Esophagus squamous epithelium (tissue), 5 donors: ENCODE measurements at places on chromosomes 7 and 10.

DNA sequence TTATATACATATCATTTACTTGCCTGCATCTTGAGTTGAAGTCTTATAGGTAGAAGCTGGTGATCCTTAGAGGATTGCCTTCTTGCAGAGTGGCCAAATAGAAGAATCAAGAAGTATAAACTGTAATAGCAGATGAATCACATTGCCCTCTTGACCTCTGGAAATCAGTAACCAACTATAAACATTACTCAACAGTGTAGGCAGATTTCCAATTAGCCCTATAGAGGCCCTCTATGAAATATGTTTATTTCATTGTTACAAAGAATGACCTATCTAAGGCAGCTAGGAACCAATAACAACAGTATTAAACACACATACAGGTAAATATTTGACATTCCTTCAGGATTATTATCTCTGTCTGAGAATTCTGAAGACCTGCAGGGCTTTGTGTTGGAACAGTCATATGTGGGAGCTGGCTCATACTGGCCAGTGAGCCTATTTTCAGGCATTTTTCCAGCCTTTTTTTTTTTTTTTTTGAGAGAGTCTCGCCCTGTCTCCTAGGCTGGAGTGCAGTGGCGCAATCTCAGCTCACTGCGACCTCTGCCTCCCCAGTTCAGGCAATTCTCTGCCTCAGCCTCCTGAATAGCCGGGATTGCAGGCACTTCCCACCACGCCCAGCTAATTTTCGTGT, 7.2 kb upstream of the SRI start:
- DNase-seq = no peak

DNA sequence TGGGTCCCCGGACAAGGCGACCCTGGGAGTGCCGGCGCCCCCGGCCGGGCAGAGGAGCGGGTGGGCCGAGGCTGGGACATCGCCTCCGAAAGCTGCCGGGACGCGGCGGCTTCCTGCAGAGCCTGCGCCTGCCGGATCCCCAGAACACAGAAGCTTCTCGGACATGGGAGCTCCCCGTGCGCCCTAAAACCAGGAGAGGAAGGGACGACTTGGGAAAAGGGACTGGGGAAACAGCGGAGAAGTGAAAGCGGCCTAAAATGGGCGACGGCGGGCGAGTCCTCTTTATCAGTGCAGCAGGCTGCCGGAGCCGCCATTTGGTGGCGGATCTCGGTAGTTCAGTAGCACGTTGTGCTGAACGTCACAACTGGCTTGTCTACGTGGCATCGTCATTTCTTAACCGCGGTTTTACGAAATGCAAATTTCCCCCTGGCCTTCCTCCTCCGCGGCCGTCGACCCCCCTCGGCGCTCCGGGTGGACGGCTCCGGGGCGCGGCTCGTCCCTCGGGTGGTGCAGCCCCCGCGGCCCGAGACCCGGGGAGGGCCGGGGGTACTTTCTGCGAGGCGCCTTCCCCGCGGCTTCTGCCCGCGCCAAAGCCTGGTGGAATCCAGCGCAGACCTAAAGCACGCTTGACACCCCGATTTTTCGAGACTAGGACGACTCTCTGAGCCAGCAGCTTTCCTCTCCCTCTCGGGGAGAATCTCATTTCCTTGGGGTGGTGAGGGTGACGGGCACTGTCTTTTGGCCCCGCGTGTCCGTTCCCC, 9.9 kb upstream of the SPAG6 start:
- no peak for DNase-seq

GRCh38 chr7:25900877-25901276, 251.1 kb upstream of the NFE2L3 start:
- DNase-seq = no peak

DNA sequence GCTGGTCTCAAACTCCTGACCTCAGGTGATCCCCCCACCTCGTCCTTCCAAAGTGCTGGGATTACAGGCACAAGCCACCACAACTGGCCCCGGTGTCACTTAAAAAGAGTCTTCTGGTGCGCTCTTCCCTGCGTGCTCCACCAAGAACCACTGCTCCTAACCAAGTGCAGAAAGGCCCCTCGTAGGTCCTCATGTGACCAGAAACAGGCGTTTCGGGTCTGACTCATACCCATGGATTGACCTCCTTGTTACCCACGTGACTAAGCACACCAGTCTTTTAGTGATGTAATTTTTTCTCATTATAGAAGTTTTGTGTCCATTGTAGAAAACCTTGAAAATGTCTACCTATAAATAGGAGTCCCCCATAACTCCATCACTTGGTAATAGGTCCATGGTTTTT, 13.9 kb downstream of the FKBP6 start:
- DNase-seq = no peak

DNA sequence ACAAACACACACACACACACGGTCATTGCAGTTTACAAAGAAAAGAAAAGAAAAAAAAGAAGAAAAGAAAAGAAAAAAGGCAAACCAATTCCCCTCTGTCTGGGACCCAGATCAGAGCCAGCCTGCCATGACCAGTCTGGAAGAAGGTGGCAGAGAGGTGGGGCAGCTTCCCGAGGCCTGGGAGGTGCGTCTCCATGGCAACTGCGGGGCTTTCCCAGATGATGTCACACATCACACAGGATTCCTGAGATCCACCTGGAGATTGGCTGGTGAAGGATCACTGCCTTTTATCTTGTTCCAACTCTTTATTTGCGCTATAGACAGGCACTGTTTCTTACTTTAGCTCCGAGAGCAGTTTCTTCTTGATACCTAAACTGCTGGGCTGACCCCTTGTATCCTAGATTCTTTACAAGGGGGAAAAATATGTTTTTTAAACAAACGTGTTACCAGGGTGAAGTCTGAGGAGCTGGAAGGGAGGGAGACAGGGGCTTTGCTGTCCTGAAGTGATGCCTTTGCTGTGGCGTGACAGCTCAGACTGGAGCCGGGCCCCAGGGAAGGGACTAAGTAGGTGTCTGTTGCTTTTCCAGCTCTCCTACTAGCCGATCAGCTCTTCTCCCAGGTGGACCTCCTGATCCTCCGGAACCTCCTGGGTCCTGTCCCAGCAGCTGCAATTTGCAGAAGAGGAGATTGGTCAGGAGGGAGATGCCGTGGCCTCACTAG, 298.5 kb downstream of the KLF6 start:
- DNase-seq = no peak

DNA sequence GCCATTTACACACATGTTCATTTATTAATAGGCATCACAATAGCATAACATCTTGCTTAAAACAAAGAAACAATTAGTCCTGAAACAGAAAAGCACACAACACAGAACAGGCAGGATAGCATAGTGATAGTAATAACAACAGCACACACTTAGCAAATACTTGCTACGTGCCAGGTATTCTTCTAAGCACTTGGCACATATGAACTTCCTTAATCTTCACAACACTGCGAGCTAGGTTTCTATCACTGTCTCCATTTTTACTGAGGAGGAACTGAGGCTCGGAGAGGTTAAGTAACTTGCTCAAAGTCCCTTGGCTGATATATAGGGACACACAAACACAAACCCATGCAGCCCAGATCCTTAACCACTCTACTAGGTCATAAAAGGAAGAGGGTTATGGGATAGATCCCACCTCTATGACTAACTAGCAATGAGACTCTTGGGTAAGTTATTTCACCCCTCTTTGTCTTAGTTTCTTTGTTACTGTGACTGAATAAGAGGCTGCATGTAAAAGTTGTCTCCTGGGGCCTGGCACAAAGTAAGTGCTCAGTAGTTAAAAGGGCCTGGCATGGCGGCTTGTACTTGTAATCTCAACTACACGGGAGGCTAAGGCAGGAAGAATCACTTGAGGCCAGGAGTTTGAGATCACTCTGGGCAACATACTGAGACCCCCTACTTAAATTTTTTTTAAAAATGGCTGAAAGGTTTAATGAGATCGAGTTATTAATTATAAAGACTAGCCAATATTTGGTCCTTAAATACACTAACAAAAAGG, 181.0 kb upstream of the RHOBTB1 start:
- no peak for DNase-seq

GRCh38 chr7:17123020-17123419, 175.4 kb upstream of the AHR start:
- no peak for DNase-seq

DNA sequence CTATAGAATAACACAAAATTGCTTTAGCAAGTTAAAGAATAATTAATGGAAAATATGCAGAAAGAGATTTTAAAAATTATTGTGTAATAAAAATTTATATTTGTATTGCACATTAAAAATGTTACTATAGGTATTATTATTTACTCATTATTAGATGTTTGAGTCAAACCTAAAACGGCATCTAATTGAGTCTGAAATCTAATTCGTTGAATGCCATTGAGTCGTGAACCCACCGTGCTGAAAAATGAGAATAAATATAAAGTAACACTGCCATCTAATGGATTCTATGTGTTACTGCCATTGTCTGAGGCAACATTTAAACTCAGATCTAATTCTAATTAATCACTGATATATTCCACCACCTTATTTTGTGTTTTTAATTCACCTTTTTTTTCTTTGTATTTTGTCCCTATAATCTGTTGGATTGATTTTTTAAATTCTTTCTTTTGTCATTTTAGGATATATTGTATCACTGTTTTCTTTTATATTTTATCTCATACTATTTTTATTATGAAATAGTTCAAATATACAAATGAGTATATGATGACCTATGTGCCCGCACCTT, 62.2 kb downstream of the SAMD9 start:
- DNase-seq = no peak

DNA sequence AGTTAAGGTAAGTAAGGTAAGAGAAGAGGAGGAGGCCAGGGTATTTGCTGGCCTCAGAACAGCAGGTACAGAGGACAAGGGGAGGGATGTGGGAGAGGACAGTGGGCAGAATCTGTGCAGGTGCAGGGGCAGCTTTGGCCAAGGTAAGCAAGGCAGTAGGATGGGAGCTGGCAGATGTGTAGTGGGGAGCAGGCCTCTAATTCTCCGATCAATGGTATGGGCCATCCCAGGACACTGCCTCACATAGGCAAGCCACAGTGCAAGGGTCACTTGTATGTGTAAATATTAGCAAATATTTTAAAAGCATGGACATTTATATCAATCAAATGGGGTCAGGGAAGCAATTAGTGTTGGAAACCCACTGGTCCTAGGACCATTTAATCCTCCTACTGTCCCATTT, 373.5 kb downstream of the GRID1 start:
- DNase-seq = no peak

- no peak for DNase-seq
These were observed 13.5 kb downstream of the PTPN12 start for GRCh38 chr7:77550586-77550985.

DNA sequence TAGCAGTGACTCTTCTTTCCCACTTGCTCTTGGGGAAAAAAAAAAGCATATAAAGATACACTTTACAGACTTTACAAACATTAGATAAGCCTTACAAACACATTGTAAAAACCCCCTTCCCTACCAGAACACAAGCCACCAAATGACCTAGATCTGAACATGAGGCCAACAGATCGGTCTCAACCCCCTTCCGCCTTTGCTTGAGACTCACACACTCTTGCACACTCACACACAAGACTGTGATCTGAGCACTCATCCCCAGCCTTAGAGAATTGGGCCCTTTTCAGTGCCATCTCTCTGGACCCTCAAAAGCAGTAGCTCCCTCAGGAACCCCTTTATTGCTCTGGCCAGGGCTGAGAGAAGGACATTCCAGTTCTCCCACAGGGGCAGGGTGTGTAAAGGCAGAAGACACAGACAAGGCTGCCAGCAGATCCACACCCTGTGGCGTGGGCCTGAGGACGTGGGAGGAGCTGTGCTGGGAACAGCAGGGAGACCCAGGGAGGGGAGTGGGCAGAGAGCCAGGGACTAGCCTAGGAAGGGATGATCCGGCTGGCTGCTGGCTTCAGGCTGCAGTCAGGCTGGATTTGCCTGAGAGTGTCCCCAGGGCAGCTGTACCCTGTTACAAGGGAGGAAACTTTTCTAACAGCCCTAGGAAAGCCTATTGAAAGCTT, 206.7 kb downstream of the KIAA1217 start:
- DNase-seq = no peak

GRCh38 chr10:32149252-32149955, 93.2 kb upstream of the KIF5B start:
- no peak for DNase-seq

DNA sequence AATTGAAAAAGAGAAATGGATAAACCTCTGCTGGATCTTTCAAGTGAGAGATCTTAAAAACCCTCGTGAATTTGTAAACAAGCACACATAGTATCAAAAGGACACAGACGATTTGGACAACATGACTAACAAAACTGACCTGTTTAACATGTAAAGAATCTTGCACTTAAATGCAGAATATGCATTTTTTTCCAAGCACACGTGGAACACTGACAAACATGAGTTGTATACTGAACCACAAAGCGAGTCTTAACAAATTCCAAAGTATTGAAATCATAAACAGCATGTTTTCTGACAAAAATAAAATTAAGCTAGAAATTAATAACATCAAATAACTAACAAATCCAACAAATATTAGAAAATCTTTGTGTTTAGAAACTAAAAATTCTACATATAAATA, 65.0 kb upstream of the ZNF746 start:
- DNase-seq = no peak

DNA sequence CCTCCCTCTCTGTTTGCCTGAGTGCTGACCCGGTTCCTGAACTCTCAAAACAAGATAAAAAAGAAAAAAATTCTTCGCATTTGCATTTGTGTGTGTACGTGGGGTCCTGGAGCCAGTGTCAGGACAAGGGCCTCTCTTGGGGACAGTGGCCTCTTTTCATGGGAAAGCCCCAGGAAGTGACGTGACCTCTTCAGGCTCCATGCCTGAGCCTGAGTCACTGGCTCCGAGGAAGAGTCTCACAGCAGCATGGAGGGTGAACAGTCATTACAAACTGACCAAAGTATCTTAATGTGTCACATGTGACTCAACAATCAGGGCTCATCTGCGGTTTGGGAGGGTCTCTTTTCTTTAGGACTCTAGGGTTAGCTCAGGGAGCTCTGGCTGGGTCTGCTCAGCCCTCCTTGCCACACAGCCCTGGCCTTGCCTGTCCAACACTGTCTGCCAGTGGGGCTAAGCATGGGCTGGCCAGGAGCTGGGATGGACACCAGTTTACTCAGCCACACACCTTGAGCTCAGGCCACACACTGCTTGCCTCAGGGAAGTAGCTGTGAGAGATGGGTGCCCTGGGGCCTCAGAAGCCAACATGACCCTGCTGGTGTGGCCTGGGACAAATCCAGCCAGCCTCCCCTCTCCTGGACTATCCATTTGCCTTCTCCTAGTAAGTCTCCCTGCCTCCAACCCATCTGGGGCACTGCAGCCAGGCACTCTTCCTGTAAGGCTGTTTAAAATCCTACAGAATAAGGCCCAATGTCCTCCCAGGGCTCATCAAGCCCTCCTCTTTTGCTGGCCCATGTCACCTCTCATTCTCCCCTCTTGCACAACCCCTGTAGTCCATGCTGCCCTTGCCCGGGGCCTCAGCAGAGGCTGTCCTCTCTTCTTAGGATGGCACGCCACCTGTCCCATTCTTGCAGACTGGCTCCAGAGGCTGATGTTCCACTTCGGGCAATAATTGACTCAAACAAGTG, 10.5 kb downstream of the TMEM273 start:
- DNase-seq = no peak

GRCh38 chr10:95693071-95693667, 558 bp downstream of the TCTN3 start:
- peak; percentile 31 for DNase-seq

- DNase-seq = no peak
These were observed 101.9 kb upstream of the PIP4K2A start for GRCh38 chr10:22816298-22816653.

GRCh38 chr10:6296828-6297251, 94.1 kb downstream of the PFKFB3 start:
- no peak for DNase-seq
